Stimulated activated CD4-positive, alpha-beta T cell treated with anti-CD3 and anti-CD28 coated beads, TNF-alpha, amount 100 ng/mL, for 24 hours (primary cell): ENCODE measurements at places on chromosomes 2 and 18.

- DNase-seq: no peak
Observed at GRCh38 chr18:79806976-79807841, 9.5 kb downstream of the KCNG2 start.

DNA sequence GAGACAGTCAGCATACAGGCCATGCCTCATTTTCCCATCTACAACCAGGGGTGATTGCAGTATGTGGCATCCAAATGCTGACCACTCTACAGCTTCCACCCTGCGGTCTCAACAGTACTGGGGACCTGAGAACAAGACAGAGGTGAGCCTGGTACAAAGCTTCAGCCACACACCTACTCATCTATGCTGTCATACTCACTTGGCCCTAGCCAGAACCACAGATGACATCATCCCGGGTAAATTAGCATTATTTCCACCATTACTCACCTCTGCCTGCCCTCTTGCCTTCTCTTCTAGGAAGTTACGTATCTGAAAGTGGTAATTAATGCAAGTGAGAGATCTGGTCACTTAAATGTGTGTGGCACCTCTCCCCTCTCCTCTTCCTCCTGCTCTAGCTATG lies 208.2 kb upstream of the ARL4C start:
- no peak for DNase-seq

- no peak for DNase-seq
Observed at GRCh38 chr18:44835703-44836102, 155.0 kb downstream of the SETBP1 start.

- no peak for DNase-seq
Observed at GRCh38 chr2:147989809-147990403, 30.6 kb downstream of the ORC4 start.

GRCh38 chr2:146457221-146457620 lies 1387.6 kb upstream of the ACVR2A start:
- DNase-seq: no peak

DNA sequence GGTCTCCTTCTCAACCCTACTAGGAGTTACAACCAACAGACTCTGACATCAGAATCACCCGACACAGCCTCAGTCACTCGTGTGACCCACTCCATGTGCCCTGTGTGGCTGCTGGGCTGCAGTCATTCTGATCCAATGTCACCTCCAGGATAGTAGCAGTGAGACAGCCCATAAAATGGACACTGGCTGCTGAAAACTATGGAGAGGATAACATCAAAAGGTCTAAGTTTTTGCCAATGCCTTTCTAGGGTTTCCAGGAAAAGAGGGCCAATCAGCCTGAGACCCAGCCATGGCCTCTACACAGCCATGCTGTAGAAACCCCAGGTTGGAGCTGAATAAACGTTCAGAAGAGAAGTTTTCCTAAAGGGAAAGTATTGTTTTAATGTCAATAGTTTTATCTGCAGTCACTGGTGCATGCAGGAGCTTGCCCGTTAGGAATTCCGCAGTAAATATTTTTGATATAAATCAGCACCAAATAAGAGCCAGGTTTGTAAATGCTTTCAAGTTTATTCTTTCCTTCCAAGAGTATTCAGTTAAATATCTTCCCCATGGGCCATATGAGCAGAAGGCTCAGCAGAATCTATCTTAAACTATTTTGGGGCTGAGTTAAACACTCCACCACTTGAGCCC lies 92.2 kb upstream of the PID1 start:
- no peak for DNase-seq

DNA sequence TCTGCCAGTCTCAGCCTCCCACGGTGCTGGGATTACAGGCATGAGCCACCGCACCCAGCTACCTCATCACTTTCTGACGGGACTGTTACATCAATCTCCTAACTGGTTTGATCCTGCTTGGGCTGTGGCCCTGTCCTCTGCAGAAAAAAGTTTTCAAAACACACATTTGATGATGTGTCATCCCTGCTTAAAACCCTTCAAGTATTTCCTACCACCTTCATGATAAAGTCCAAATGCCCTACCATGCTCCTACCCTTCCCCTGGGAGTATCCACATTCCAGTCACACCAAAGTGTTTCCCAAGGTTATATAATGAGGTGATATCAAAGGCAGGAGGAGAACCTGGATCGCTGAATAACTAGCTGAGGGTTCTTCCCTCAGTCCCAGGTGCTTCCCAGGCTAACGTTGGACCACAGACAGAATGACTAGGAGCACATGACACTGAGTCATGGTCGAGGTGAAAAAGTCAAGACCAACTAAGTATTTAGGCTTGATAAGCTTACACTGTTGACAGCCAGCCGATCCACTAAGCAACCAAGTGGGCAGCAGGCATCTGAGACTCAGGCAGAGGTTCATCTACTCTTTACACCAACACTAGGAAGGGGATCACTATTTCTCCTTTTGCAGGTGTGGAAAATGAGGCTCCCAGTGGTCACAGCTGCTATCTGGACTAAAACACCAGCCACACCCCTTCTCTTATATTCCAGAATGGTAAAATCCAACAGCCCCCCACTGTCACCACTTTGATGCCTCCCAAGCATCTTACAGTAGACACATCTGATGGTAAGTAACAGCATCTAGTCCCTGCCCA lies 31.8 kb downstream of the CYRIA start:
- DNase-seq: no peak

- DNase-seq: no peak
Observed at GRCh38 chr2:2542316-2542715, 211.2 kb upstream of the MYT1L start.

- no peak for DNase-seq
Observed at GRCh38 chr18:49572611-49573345, 10.9 kb downstream of the LIPG start.

DNA sequence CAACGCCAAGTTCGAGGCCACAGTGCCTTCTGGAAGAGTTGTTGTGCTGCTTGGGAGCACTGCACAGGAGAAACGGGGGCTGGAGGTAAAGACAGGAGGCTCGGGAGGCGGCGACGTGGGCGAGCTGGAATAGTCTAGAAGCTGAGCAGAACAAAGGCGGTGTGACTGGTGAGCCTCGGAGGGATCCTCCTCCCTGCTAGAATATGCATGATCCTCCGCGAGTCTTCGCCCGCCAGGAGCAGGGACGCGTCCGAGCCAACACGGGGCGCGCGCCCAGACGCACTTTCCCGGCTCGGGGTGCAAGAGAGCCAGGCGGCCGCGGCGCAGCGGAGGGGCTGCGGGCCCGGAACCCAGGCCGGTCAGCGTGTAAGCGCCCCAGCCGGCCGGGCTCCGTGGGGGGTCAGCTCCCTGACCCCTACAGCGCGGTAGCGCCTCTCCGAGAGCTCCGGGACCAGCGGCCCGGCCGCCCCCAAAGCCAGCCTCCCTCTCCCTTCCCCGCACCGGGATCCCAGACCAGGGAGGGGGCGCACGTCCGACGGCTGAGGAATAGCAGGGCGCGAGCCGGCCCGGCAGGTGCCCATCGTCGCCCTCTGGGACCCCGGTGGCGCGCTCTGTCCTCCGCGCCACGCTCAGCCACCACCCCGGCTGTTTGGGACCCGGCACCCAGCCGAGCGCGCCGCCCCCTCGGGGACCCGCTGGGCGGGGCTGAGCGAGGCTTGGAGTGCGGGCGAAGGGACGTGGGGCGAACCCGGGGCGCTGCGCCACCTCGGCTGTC lies 62.5 kb downstream of the GNAL start:
- no peak for DNase-seq
